ENCODE measurements at places on chromosomes 12 and 14.

DNA sequence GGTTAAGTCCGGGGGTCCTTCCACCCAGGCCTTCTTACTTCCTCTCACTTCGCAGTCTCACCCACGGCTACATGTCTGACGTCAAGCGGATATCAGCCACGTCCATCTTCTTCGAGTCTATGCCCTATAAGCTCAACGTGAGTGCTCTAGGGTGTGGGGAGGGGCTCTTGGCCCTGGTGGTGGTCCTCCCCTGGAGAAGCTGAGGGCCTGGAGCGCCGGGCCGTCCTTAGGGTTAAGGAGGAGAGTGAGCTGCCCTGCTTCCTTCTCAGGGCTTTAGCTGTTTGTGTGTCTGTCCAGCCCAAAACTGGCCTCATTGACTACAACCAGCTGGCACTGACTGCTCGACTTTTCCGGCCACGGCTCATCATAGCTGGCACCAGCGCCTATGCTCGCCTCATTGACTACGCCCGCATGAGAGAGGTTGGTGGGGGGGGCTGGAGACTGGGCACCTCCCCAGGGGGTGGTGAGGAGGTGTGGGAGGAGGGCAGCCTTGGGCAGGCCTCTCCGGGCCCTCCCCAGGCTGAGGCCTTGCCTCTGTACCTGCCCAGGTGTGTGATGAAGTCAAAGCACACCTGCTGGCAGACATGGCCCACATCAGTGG, 2.7 kb downstream of the SHMT2 start:
- DNase-seq = no peak
- H3K27ac ChIP-seq = no peak overlapping the region
- H3K36me3 ChIP-seq = peaks cover 28% of the 10 kb centered on the region

- peak overlapping the region; percentile 85 for H3K4me3 ChIP-seq
- no peaks in the 10 kb centered on the region for H3K36me3 ChIP-seq
- H3K27ac ChIP-seq = no peak overlapping the region
- no peak for DNase-seq
Measured at GRCh38 chr12:44874981-44875416, 1.1 kb downstream of the NELL2 start.

- H3K27ac ChIP-seq = no peak overlapping the region
- H3K4me3 ChIP-seq = no peak overlapping the region
- H3K36me3 ChIP-seq = no peaks in the 10 kb centered on the region
- no peaks in the 10 kb centered on the region for H3K27me3 ChIP-seq
Measured at GRCh38 chr12:81863406-81863805, 104.3 kb upstream of the PPFIA2 start.

GRCh38 chr12:68944296-68945076, 11.5 kb upstream of the CPM start:
- H3K36me3 ChIP-seq = no peaks in the 10 kb centered on the region
- peaks cover 6% of the 10 kb centered on the region for H3K27me3 ChIP-seq
- H3K27ac ChIP-seq = no peak overlapping the region
- DNase-seq = no peak

- no peak overlapping the region for H3K27ac ChIP-seq
- H3K36me3 ChIP-seq = no peaks in the 10 kb centered on the region
- H3K4me3 ChIP-seq = no peak overlapping the region
- peaks cover 14% of the 10 kb centered on the region for H3K27me3 ChIP-seq
- DNase-seq = no peak
- peaks cover 17% of the 10 kb centered on the region for H3K4me1 ChIP-seq
Measured at GRCh38 chr12:2792671-2793500, 1.9 kb upstream of the FKBP4 start.

GRCh38 chr12:63787306-63787705, 7.6 kb downstream of the RXYLT1 start:
- peak overlapping the region; percentile 13 for H3K4me3 ChIP-seq
- H3K27me3 ChIP-seq = no peaks in the 10 kb centered on the region
- peaks cover 63% of the 10 kb centered on the region for H3K36me3 ChIP-seq
- peaks cover 26% of the 10 kb centered on the region for H3K4me1 ChIP-seq
- DNase-seq = peak; percentile 49
- peak overlapping the region; percentile 46 for H3K27ac ChIP-seq

- H3K4me3 ChIP-seq = no peak overlapping the region
- no peaks in the 10 kb centered on the region for H3K4me1 ChIP-seq
- no peak overlapping the region for H3K27ac ChIP-seq
- DNase-seq = no peak
- H3K27me3 ChIP-seq = peaks cover 1% of the 10 kb centered on the region
Measured at GRCh38 chr14:67319142-67319541, 40.5 kb downstream of the ATP6V1D start.
